ENCODE measurements at places on chromosomes 11 and 22.

- DNase-seq: no peak
Measured at GRCh38 chr11:61697764-61698163, 17.6 kb downstream of the DAGLA start.

GRCh38 chr11:468493-468892 lies 18.4 kb downstream of the PTDSS2 start:
- no peak for DNase-seq

DNA sequence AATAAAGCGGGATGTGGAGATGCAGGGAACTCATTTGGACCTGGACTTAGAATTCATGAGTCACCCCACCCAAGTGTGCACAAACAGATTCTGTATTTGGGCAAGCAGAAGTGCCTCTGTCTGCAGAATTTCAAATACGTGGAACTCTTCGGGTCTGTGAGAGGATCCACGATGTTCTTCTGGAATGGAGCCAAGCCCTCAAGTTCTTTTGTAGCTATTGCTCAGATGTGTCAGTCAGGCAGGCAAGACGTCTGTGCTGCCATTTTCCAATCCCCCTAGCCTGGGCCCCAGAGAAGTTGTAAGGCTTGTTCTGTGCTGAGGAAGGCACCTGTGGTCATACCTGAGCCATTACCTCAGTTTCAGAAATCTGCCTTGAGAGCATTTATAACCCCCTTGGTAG lies 132.8 kb upstream of the RASSF10 start:
- DNase-seq: no peak

GRCh38 chr11:28347371-28347770 lies 239.2 kb downstream of the METTL15 start:
- no peak for DNase-seq

- no peak for DNase-seq
Measured at GRCh38 chr22:30240541-30241417, 5.8 kb downstream of the LIF start.

GRCh38 chr22:30325065-30325720 lies 1.5 kb downstream of the TBC1D10A start:
- peak; percentile 50 for DNase-seq

GRCh38 chr22:19912271-19912999 lies 29.1 kb upstream of the COMT start:
- peak; percentile 63 for DNase-seq

DNA sequence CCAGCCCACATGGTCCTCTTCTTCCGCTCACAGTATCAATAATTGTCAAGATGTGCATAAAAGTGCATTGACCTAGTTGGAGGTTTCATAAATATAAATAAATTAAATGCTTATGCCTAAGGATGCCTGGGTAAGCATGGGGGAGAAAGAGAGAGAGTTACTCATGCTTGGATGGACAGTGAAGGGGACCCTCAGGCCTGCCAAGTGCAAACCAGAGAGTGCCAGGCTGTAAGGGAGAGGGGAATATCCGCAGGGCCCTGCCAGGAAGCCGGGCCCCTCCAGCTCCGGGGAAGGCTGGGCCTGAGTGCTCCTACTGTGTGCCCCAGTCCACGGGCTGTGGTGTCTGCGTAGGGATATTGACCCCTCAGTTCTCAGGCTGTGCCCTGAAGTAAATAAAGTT lies 214.6 kb downstream of the DSCAML1 start:
- DNase-seq: no peak

- no peak for DNase-seq
Measured at GRCh38 chr11:16262645-16262955, 93.7 kb downstream of the SOX6 start.

GRCh38 chr22:22076932-22077703 lies 94.5 kb upstream of the TOP3B start:
- no peak for DNase-seq

- no peak for DNase-seq
Measured at GRCh38 chr11:79547256-79547655, 106.4 kb upstream of the TENM4 start.

- peak; percentile 63 for DNase-seq
Measured at GRCh38 chr11:40513281-40513680, 946.2 kb downstream of the LRRC4C start.

DNA sequence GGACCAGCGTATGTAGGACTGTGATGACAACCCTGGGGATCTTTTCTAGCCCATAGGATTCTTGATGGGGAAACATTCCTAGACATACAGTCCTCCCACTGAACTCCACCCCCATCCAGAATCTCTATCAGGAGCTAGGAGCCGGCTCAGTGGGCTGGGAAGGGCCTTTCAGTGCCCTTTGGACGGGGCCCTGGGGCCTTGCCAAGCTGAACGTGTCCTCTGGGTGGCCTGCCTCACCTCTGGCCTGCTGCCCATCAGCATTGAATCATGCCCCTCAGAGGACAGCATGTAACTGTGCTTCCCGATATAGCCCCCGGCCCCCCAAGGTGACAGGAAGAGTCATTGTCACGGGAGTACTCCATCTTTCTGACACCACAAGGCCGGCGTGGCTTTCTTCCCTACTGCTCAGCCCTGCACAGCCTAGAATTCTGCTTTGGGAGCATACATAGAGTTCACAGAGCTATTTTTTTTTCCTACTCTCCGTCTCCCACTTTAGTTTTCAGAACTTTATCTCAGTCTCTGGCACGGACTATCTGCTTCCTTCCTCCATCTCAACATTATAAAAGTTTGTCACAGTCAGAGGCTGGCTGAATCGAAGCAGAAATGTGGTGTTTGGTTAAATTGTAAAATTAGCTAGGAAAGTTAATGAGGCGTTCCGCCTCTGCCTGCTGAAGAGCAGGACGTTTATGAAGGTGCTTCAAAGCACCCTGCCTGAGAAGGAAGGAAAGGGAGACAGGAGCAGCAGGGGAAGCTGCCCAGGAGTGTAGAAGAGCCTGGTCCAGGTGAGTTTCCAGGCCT lies 111.9 kb downstream of the ZBTB16 start:
- DNase-seq: no peak

DNA sequence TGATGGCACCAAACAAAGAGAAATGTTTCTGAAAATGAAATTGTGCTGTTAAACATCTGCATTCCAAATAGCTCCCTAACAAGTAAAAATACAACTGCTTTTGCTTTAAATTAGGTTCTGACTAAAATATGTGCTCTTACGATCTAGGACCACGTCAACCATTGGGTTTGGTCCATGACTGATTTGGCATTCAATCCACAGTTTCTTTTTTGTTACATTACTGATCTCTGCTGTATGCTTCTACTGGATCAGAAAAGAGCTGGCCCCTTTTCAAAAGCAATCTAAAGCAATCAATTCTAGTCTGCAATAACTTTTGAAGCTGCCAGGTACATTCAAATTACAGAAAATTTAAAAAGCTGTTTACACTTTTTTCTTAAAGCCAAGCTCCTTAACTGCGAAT lies 1047.1 kb upstream of the CCDC90B start:
- no peak for DNase-seq

GRCh38 chr11:44978961-44979331 lies 28.3 kb upstream of the TP53I11 start:
- no peak for DNase-seq

DNA sequence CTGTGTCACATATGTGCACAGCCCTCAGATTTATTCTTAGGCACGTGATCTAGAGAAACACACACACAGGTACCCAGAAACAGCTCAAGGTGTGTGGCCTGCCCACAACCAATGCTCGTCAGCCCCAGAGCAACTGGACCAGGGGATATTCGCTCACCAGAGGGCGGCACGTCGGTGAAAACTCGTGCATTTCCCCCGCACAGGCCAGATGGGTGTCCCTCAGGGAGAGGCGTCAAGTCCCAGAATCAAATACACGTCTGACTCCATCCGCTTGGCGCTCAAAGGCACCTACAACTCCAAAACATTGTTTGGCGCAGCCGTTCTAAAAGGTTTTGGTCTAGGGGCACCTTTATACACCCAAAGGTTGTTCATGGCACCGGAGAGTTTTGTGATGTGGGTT lies 429.0 kb downstream of the BRD1 start:
- no peak for DNase-seq

DNA sequence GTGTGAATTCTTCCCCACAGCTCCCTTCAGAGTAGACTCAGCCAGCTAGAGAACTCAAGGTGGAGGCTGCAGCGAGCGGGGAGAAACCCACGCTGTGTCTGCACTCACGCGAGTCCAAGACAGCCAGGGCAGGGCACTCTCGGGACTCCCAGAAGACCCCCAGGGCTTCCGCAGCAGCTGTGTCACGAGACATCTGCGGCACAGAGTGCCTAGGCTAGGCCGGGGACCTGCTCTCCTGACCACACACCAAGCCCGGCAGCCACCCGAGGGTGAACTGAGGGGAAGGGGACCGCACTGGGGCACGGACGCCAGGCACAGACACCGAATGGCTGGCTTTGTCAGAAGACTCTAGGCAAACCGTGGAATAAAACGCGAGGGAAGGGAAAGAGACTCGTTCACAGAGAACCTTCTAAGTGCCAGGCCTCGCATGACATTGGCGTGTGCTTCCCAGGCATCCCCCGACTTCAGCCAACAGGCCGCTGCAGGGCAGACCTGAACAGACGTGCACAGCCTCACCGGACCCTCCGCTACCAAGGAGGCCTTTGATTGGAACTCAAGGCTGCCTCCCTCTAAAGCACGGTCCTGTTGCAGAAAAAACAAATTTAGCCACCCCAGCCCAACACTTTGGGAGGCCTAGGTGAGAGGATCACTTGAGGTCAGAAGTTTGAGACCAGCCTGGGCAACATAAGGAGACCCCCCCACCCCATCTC lies 18.2 kb upstream of the MOB2 start:
- DNase-seq: no peak

- no peak for DNase-seq
Measured at GRCh38 chr11:43983221-43983810, 40.9 kb downstream of the C11orf96 start.

DNA sequence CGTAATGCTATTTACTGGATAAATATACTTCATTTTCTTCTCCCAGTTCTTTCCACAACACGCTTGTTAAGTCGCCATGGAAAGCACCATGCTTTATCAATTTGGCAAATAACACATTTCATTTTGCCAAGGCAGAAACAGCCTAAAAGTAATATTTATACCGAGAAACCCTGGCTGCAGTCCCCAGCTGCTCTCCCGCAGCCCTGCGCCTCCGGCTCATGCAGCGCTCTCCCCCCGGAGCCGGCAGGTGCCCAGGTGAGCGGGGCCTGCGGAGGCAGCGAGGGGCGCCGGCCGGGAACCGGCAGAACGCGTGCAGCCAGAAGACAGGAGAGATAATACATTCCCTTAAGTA lies 681 bp upstream of the ARHGEF12 start:
- DNase-seq: no peak

- DNase-seq: no peak
Measured at GRCh38 chr11:13669544-13670488, 1.3 kb downstream of the FAR1 start.

GRCh38 chr11:3088806-3089205 lies 31.6 kb upstream of the CARS1 start:
- DNase-seq: no peak

- no peak for DNase-seq
Measured at GRCh38 chr11:130829920-130830511, 86.3 kb downstream of the SNX19 start.

DNA sequence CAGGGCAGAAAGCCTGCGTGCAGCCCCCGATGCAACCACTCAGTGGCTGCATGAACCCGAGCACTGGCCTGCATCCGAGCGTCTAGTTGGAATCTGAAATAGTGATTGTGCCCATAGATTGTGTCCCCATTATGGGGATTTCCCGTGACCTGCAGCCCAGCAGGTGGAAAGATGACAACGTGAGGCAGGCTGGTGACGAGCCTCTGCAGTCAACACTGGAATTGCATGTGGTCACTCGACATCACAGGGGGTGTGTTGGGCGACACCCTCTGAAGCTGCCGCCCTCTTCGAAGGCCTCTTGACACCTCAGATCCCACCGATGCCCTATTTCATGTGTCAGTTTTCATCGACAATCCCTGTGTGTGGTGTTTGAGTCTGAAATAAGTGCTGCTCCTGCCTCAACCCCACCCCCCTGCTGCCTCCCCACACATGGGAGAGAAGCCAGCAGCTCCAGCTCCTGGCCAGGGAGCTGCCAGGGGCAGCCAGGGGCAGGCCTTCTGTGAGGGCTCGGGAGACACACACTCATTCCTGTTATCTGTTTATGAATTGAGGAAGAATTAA lies 172.0 kb upstream of the B3GAT1 start:
- DNase-seq: no peak

- peak; percentile 66 for DNase-seq
Measured at GRCh38 chr11:69249311-69250185, 44.4 kb upstream of the MYEOV start.

- DNase-seq: no peak
Measured at GRCh38 chr22:40426594-40427333, 56.4 kb downstream of the SGSM3 start.

GRCh38 chr11:117437041-117437790 lies 109.6 kb downstream of the CEP164 start:
- DNase-seq: no peak

DNA sequence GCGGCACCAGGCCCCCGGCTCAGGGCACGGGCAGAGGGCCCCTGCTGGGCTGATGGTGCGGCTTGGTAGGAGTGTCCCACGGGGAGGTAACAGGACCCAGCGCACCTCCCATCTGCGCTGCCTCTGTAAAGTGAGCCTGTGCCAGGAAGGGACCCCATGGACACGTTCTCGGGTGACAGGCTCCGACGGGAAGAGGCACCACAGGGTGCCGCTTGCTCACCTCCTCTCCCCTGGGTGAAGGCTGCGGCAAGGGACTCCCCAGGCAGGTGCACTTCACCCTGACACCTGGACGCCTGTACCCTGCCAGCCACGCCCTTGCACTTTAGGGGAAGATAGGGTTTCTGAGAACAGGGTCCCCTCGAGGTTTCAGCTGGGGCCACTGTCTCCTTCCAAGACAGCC lies 48.1 kb downstream of the SHANK2 start:
- no peak for DNase-seq

- DNase-seq: peak; percentile 27
Measured at GRCh38 chr11:3808861-3809623, 682 bp downstream of the PGAP2 start.

- peak; percentile 87 for DNase-seq
Measured at GRCh38 chr11:59102259-59102765, 4.7 kb upstream of the FAM111B start.

- no peak for DNase-seq
Measured at GRCh38 chr11:64185175-64185692, 737 bp upstream of the STIP1 start.

DNA sequence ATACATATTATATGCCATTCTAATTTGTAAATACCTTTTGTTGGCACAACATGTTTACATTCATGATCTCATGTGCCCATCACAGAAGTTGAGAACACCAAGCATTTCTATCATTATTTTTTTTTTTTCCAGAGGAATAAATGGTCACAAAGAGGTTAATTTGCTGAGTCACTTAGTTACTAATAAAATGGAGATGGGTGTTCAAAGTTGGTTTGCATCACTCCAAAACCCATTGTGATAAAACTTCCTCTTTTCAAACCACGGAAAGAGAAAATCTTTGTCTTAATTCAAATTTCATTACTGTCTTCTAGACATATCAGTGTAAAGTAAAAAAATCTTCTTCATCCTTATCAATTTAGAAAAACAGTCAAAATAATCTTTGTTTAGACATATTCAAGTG lies 636.8 kb upstream of the CCDC179 start:
- DNase-seq: no peak

Data from neural progenitor cell (in vitro differentiated cells).